ENCODE measurements at places on chromosomes 1 and 21.

GRCh38 chr21:38475519-38475918 lies 22.8 kb downstream of the ERG start:
- DNase-seq, result no peak

- no peak for DNase-seq
Measured at GRCh38 chr1:2650967-2651645, 18.3 kb upstream of the MMEL1 start.

DNA sequence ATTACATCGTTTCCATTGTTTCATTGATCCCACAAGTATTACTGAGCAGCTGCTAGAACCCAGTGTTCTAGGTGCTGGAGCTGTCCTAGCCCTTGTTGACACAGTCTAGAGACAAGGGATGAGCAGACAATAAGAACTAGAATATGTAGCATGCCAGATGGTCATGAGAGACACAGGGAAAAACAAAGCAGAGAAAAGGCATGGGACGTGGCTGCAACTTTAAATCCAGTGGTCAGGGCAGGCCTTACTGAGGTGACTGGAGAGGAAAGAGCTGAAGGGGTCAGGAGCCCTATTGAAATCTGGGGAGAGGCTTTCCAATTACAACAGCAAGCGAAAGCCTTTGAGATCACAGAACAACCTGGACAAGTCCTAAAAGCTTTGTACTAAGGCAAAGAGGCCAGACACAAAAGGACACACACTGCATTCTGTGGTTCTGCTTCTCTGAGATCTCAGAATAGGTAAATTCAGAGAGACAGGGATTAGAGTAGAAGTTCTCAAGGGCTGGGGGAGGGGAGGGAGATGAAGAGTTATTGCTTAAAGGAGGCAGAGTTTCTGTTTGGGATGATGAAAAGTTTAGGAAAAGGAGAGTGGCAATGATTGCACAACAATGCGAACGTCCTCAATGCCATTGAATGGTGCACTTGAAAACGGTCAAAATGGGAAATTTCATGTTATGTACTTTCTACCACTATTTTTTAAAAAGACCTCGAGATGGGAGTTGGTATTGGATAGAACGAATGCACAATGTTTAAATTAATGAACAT lies 467.4 kb upstream of the VAMP3 start:
- DNase-seq, result no peak

DNA sequence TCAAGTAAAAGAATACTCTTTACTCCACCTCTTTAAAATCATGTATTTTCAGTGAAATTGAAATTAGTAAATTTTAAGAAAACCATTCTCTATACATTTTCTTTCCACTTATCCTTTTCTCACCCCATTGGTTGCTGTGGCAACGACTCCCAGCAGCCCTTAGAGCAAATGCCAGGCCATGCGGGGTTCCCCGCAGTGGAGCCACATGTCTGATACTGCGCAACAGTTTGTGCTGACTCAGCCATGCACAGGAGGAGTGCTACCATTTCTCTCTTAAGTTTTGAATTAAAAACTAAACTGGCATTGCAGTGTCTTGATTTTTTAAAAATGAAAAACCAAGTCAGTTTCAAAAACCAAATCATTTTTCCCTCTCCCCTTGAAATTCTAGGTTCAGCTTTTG lies 214.1 kb upstream of the L1TD1 start:
- DNase-seq, result no peak

DNA sequence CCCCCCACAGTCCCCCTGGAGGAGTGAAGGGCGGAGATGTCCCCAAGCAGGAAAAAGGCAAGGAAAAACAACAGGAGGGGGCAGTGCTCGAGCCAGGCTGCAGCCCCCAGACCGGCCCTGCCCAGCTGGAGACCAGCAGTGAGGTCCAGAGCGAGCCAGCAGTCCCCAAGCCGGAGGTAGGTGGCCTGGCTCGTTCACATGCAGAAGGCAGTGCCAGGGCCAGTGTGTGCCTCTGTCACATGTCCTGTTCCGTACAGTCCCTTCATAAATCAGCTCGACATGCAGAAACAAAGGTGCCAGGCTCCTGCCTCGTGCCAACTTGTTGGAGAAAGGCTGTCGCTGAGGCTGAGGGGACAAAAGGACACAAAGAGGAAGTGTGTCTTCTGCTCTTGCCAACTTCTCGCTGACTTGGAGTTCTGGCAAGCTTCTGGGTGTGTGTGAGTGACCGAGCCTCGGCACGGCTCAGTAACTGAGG lies 24.1 kb upstream of the MPZL1 start:
- no peak for DNase-seq

- peak; percentile 25 for DNase-seq
Measured at GRCh38 chr1:226678701-226679100, 60.4 kb downstream of the ITPKB start.

DNA sequence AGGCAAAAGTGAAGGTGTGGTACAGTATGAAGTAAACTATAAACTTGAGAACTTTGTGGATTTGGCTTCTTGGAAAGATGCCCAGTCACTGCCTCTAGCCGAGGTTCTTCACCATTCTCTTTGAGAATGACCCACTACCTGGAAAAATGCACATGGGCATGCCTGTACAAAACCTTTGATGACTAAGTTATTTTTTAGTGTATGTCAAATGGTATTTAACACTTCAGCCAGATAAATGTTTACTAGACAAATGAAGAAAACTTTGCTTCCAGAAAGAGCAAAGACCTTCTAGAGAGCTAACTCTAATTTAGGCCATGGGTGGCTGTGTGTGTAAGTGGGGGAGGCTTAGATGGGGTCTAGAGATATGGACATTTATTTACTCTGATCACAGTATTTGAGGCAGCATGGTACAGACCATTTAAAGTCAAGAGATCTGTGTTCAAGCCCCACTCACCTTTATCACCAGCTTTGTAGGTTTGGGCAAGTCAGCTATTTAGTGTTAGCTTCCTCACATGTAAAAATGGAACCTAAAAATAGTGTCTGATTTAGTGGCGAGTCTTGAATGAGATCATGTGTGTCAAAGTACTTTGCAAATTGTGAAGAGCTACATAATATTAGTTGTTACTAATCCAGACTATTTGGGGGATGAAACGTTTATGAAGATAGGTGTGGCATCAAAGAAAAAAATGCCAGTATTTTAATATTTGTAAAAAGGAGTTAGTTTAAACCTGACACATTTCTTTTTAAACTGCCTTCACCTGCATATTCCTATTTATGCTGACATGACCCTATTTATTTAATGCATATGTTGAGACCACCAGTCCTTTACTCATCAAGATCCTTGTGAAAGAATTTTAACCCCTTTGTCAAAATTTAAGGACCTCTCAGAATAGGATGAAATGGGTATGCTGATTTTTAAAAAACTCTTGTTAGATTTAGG lies 20.2 kb downstream of the NFYC start:
- peak; percentile 67 for DNase-seq

DNA sequence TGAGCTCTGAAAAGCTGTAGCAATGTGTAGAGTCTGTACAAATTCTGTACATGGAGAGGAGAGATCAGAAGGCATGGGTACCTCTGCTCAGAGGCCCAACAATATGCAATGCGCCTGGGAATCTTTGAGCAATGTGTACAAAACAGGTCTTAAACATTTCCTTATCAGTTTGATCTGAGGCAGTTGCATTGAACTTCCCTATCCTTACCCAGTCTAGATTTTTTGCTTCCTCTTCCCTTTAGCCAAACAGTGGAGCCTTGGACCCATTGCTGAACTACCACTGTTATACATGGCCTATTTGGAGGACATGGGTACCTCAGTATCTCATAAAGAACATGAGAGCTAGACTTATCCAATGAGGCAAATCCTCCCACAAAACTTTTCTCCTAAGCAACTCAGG lies 12.6 kb upstream of the MNDA start:
- DNase-seq, result no peak

DNA sequence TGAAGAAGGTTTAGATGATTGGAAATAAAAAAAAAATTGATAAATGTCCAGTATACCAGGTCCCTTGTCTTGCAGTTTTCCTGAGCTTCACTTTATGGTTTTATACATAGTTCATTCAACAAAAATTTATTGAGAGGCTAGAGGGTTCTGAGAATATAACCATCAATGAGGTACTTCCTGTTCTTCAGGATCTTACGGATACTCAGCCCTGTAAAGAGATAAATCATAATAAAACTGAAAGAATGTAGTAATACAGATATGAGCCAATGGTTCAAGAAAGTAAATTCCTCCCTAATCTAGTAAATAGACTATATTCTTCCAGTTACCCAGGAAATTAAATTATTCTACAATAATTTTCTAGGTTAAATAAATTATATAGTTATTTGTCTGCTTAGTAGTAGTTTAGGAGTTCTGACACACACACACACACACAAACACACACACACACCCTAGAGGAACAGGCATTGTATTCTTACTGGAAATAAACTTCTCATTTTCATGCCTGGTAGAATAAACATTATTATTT lies 70.4 kb upstream of the HMCN1 start:
- DNase-seq, result no peak

GRCh38 chr1:23574265-23574754 lies 15.0 kb upstream of the ID3 start:
- DNase-seq, result no peak

GRCh38 chr1:62198069-62198780 lies 3.6 kb downstream of the L1TD1 start:
- DNase-seq, result no peak

DNA sequence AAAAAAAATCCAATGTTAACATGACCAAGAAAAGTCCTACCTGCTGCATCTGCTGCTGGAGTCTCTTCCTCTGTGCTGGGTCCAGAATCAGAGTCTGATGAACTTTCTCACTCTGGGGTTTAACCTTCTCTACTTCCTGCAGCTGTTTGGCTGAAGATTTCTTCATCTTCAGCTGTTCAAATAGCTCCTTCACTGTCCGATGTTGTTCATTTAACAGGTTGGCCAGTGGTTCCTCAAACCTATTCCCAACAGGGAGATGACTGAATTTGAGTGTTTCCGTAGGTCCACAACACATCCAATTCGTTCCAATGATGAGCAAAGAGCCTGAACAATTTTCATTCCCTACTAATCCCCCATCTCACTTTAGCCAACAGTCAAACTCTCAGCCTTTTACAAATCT lies 79.4 kb downstream of the GON4L start:
- DNase-seq, result no peak

GRCh38 chr1:3410142-3410925 lies 44.1 kb upstream of the ARHGEF16 start:
- no peak for DNase-seq

GRCh38 chr1:155984341-155984740 lies 6.0 kb upstream of the ARHGEF2 start:
- DNase-seq, result no peak

DNA sequence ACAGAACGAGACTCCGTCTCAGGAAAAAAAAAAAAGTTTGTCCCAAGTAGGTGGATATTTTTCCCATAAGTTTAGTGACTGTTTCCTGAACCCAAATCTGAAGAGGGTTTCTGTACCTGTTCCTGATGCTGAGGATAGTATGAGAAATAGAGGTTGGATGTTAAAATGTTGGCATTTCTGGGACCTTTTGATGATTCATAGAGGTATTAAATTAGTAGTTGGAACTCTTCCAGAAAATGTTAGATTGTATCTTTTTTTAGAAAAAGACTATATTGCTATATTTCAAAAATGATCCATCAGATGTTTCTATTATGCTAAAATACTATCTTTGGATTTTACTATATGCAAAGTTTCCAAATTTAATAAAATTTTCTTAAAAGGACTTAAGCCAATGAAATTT lies 2.9 kb upstream of the CENPL start:
- no peak for DNase-seq

GRCh38 chr1:25573961-25574360 lies 30.6 kb downstream of the LDLRAP1 start:
- no peak for DNase-seq

- DNase-seq, result no peak
Measured at GRCh38 chr1:184152434-184152898, 100.9 kb downstream of the TSEN15 start.

DNA sequence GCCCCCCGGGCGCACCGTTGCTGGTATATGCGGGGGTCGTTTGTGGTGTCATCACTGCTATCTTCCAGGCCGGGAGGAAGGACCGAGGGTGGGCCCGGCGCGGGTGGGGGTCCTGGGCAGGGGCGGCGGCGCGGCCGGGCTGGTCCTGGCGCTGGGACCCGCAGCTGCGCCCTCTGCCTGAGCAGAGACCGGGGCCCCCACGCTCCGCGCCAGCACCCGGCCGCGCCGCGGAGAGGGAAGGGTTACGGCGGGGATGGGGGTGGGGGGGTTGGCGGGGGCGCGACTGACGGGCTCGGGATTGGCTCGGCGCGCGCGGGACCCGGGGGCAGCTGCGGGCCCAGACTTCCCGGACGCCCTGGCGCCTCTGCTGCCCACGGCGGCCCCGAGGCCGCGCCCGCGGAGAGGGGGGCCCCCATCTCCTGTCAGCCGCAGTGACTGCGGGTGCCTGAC lies 13.8 kb upstream of the SAMD11 start:
- no peak for DNase-seq

DNA sequence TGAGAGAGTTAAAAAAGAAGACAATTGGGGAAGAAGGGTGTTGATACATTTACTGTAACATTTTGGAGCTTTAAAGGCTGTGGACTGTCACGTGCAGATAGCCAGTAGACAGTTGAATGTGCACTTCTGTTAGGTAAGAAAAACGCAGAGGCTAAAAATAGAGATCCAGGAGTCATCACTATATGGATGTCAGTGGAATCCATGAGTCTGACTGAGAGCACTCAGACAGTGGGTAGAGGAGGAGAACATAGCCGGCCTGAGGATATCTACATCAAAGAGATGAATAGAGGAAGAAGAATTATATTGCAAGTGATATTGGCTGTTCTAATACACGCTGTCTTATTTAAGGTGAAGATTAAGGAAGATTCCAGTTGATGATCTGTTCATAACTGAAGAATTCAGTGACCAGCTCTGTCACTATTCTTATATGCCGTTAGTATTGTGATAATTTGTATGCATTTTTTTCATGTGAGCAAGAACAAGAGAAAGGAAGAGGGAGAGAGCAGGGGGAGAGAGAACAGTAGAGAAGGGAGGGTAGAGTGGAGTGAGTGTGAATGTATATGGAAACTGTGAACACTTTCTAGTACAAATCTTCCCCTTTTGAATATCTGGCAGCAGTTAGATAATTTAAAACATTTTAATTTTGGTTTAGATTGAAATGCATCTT lies 344.8 kb downstream of the CHRM3 start:
- no peak for DNase-seq

DNA sequence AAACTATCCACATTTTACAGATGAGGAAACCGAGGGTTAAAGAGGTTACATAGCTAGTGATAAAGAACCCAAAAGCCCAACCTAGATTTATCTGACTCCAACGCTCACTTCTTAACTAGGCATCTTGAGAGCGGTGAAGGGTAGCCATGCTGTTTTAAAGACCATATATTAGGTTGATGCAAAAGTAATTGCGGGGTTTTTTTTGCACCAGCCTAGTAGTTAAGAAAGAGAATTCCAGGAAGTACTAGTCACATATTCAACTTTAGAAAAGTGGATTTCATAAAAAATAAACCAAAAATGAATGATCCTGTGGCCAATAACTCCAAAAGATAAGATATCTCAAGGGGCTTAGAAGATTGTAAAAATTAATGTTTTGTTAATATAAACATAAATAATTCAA lies 162.1 kb downstream of the GLUL start:
- no peak for DNase-seq

- DNase-seq, result peak; percentile 77
Measured at GRCh38 chr1:32372149-32372756, 9.9 kb downstream of the TSSK3 start.
